ENCODE measurements at places on chromosomes 4 and X.

DNA sequence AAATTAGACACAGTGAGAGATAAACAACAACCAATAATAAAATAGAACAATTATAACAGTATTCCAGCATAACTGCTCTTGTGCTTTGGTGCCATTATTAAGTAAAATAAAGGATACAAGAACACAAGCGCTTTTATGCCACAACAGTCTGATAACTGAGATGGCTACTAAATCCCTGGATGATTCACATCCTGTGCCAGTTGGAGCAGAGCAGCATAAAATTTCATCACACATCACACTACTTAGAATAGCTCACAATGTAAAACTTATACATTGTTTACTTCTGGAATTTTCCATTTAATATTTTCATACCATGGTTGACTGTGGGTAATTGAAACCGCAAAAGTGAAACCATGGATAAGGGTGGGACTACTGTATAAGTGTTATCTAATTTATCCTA lies 399.9 kb upstream of the CNKSR2 start:
- no peak for DNase-seq

DNA sequence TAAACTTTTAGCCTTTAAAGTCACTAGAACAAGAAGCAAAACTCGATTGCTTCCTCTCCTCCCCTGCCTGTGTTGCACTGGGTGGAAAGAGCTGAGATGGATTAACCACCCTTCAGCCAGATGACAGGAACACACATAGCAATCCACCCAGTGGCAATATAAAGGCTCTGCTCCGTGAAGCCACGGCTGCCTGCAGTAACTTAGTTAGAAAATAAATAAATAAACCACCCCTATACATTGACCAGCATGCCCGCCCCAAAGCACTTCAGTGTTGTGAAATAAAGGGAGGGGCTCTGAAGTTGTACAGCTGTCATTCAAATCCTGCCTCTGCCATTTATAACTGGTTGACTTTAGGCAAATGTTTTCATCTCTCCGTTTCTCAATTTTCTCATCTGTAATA lies 217.1 kb upstream of the LDB2 start:
- no peak for DNase-seq

- no peak for DNase-seq
These were observed 29.4 kb downstream of the TMA16 start for GRCh38 chr4:163523791-163524365.

DNA sequence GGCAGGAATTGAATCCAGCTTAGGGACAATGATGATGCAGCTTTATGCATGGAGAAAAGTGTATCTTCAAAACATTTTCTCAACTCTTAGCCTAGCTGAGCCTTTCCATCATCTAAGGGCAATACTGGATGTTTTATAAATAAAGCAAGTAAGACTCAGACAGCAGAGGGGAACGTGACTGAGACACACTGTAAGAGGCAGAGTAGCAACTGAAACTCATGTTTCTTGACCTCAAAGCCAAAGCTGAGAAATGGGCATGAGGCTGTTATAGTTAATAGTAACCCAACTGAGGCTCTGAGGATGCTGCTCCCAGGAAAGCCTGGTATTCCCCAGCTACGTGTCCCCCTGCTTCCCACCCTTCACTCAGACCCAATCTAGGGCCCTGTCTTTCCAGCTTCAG lies 44.6 kb downstream of the ARHGEF9 start:
- DNase-seq: no peak

GRCh38 chrX:16476692-16477091 lies 173.3 kb upstream of the S100G start:
- no peak for DNase-seq

- no peak for DNase-seq
These were observed 3.3 kb downstream of the SH3BP2 start for GRCh38 chr4:2795893-2796848.

GRCh38 chr4:186844059-186844681 lies 120.5 kb upstream of the FAT1 start:
- no peak for DNase-seq

DNA sequence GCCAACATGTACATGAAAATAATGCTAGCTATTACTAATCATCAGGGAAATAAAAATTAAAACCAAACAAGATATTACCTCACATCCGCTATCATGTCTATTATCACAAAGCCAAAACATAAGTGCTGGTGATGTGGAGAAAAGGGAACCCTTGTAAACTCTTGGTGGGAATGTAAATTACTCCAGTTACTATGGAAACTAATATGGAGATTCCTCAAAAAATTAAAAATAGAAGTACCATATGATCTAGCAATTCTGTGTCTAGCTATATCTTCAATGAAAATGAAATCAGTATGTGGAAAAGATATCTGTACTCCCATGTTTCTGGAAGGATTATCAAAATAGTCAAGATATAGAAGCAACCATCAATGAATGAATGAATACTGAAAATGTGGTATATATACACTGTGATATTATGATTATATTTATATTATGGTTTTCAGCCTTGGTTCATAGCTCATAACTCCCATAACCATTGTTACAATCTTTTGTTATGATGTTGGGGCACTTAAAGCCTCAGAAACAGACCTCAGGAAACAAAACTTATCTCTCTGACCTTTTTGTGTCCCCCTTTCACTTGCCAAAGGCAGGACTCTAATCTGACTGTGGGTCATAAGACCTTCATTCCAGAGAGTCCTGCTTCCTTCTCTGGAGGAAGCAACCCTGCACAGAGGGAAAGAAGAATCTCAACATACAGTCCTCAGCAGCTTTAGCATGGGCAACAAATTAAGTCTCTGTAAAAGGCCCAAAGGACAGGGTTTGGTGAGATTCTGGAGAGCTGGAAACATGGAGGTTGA lies 933.2 kb downstream of the ADGRL3 start:
- no peak for DNase-seq

- no peak for DNase-seq
These were observed 24.3 kb upstream of the TET2 start for GRCh38 chr4:105122350-105122749.

GRCh38 chr4:16843831-16844508 lies 54.5 kb downstream of the LDB2 start:
- no peak for DNase-seq

DNA sequence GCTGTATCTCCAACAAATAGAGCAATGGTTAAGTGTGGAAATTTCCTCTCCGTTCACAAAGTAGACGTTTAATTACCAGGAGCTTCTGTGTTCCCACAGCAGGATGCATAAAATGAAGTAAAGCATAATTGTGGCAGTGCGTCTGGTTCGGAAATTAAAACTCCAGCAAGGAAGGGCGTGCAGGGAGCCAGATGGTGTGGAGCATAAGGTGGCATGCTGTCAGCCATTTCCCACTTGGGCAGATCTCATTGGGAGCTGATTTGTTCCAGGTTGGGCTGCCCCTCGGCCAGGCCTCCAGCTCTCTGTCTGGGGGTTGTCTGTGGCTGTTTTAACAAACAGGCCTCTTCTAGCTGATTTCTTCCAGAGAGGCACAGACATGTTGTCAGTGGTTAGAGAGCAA lies 182.1 kb upstream of the CLNK start:
- no peak for DNase-seq

DNA sequence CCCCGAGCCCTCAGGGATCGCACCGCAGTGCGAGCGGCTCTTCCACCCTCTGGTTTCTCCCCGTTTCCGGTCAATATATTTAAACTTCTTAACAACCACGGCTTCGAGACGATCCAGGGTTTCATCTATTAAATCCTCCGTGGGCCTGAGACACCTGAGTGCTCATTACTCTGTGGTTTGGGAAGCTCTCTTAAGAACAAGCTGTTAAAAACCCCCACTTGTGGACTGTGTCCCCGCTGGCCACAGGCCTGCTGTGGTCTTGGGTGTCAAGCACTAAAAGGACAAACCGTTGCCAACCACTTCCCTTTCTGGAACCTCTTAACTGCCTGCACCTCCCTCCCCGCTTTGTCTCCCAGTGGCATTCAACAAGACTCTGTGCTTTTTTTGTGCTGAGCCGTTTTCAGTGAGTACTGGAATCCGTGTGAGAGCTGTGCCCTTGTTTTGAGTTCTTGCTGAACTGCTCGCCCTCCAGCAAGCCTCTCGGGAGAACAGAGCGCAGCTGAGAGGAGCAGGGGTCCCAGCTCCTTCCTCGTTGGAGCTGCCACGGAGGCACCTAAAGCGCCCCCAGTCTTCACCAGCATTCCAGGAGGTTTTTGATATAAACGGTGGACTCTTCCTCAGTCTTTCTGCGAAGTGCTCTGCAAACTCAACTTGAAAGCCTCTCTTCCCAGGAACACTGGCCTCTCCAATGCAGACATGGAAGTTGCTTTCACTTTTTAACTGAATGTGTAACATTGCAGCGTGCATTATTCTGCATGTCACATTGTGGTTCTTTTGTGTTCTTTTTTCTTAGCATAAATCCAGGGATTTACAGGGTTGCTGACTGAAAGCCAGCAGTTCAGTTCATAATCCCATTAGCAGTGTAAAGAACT lies 691 bp upstream of the IGFBP7 start:
- no peak for DNase-seq

- no peak for DNase-seq
These were observed 12.4 kb downstream of the RAI2 start for GRCh38 chrX:17848545-17849265.

- no peak for DNase-seq
These were observed 779.0 kb upstream of the INTU start for GRCh38 chr4:126853715-126854114.

- no peak for DNase-seq
These were observed 7.1 kb downstream of the PRAF2 start for GRCh38 chrX:49066690-49067089.

DNA sequence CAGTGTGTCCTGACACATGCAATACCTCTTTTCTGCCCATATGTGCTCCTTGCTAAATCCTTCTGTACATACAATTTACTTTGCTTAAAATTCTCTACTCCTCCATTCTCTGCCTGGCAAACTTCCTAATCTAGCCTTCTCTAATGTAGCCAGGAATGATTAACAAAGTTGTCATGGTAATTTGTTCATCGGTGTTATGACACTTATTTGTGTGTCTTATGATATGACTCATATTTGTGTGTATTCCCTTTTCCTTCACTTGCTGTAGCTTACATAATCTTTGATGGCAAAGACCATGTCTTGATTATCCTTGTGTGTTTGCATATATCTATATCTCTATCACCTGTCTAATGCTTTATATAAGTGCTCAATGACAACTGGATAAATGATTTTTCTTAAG lies 133.3 kb downstream of the COL25A1 start:
- DNase-seq: no peak

GRCh38 chrX:71514367-71515037 lies 18.4 kb upstream of the OGT start:
- no peak for DNase-seq

GRCh38 chrX:131728295-131729145 lies 184.6 kb downstream of the OR13H1 start:
- DNase-seq: no peak

DNA sequence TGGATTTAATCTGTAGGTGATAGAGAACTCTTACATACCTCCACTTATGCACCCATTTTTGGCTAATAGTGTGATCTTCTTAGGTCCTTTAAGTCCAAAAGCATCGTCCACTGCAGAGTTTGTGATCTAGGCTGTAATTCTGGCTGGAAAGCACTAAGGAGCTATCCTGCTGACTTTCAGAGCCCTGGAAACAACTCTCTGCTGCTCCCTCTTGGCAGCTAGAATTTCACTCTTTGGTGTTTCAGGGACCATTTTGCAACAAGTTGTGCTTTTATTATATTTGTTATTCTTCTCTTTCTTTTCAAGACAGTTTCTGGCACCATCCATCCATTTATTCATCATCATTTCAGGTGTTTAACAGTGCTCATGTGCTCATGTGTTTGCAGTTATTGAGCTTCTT lies 130.0 kb downstream of the RBM46 start:
- no peak for DNase-seq

- DNase-seq: no peak
These were observed 546 bp downstream of the ZRSR2 start for GRCh38 chrX:15790769-15791290.

DNA sequence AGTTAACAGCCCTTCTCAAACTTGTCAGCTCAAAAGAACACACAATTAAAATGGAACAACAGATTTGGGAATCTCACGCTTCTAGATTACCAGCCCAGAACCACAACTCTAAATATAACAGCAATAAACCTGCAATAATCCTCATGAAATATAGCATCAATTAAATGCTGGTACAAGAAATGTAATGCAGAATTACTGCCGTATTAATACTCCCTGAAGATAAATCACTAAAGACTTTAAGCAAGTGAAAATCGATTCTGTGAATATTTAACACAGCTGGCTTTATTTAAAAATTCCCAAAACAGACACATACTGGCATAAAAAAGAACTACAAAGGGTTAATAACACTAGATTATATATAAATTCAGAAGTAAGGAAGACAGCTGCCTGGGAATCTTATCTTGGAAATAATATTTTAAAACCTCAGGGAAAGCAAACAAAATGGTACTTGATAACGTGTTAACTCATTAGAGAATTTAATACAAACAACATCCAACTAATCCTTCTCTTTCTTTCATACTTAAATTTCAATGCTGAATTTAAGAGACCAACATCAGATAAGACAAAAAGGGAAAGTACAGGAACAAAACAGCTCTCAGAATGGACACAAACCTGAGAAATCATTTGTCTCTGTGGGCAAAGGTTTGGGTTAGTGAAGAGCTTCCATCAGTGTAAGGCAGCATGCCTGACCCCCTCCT lies 34.7 kb downstream of the APBB2 start:
- DNase-seq: no peak

GRCh38 chrX:138745196-138745595 lies 33.7 kb upstream of the FGF13 start:
- DNase-seq: peak; percentile 1

- no peak for DNase-seq
These were observed 29.0 kb downstream of the KCNE5 start for GRCh38 chrX:109596015-109596414.

DNA sequence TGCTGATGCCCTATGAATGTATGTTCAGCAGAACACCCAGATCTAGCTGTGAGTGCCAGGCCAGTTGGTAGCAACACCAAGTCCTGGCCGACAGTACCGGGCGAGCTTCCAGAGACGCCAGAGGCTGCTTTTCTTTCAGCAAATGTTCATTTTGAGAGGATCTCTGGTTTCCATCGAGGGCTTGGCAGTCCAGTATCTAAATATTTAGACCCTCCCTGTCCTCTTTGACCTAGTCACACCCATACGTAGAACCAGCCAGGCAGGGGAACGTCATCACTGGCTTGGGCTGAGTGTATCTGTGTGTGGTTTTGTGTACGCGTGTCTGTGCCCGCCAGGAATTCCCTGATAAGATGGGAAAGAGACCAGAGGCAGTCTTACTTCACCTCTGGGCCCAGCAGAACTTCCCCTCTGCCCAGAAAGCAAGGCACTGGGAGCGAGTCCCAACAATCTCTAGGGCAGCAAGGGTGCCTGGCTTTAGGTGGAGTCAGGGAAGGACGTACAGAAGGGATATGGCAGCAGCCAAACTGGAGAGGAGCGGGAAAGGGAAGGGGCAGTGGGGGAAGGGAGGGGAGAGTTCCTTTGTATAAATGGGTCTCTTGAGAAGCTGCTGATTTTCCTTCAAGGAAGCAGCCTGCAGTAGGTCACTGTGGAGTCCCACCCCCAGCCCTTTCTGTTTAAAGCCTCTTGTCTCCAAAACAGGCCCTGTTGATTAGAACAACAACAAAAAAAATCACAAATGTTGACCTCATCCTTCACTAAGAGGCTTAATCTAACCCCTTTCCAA lies 15.0 kb upstream of the ELF4 start:
- DNase-seq: no peak

- no peak for DNase-seq
These were observed 43.5 kb upstream of the ZNF330 start for GRCh38 chr4:141177171-141177570.
